Ureter (tissue), 1 donor: ENCODE measurements at places on chromosomes 3 and 15. TPM values are rescaled to one million over a fixed set of nuclear protein-coding genes. Genes with fewer than 3 reads are reported as not detected.
A peak's percentile ranks its signal among the peaks of the same experiment; 100 is the strongest.

DNA sequence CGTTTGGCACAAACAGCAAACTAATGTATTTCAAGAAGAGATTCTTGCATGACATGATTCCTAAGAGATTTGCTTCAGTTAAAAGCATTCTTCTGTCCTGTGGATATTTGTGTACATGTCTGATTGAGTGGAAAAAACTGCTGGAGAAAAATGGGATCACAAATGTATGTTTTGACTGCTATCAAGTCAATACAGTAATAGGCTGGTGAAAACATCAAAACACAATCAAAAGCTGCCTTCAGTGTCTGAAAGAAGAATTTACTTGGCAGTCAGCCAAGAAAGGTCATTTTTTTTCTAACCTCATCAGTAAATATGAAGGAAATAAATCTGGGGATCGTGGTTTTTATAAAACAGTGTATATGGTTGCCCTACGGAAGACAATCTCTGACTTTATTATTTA, 1214.8 kb downstream of the NSUN3 start:
- DNase-seq = no peak

DNA sequence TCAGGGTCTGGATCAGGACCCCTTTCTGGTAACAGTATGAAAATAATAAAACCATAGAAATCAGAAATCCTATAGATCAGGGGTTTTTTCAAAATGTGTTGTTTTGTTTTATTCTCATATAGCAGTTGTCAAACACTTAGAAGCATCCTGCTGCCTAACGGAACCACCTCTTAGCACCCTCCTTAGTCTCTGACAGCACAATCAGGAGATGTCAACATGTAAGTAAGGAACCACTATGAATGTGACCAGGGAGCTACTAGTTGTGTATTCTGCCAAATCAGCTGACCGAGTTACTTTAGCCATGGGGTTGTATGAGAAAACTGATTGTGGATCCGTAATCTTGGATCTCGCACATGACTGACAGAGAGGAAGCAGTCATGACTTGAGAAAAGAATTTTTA, 22.2 kb downstream of the CCDC39 start:
- no peak for DNase-seq

GRCh38 chr3:38623539-38623938, 25.9 kb downstream of the SCN5A start:
- DNase-seq = no peak

GRCh38 chr15:90097475-90097874, 4.8 kb downstream of the IDH2 start:
- DNase-seq = no peak

- DNase-seq = no peak
These were observed 1.1 kb downstream of the MESP2 start for GRCh38 chr15:89777073-89777751.

- DNase-seq = no peak
These were observed 1.2 kb downstream of the PARP16 start for GRCh38 chr15:65285291-65286068.

DNA sequence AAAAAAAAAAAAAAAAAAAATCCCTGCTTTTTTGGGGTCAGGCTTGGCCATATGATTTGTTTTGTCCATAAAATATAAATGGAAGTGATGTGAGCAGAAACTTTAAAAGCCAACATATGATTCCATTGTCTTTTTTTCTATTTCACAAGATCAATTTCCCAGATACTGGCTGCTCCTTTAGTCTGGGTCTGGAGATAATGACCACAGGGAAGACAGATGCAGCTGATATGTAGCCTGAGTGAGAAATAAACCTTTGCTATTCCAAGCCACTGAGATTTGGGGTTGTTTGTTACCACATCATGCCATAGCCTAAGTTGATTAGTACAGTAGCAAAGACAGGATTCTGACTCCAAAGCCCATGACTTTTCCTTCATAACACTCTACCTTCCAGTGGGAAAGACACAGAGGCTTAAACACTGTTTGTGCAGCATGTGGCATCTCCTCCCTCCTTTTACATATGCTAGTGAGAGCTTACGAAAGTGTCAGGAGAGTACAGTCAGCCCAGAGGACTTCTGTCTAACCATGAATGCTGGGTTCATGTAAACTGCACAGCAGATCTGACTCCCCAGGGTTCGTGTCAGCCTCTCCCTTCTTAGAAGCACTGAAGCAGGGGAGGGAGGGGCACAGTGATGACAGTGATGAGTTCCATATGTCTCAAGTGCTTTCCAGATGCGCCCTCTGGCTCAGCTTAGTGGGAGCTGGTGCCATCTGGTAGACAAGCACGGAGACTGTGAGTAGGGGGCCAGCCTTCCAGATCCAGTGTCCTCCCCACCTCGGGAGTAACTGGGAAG, 36.7 kb upstream of the SLC7A14 start:
- DNase-seq = peak; percentile 43

PLA2G4D gene
- 0.13 TPM for total RNA-seq

DUOX1 gene
- total RNA-seq = 85.5 TPM

GLDN gene
- total RNA-seq = 5.1 TPM

SLC12A8 gene
- 6.1 TPM for total RNA-seq

ANKRD34C gene
- not detected for total RNA-seq
